HL-60 (cell line): ENCODE measurements at places on chromosomes 3 and 15.
A peak's percentile ranks its signal among the peaks of the same experiment; 100 is the strongest.

- no peak for DNase-seq
Observed at GRCh38 chr3:76024640-76025039, 239.3 kb upstream of the ZNF717 start.

GRCh38 chr3:100437721-100438622, 36.6 kb downstream of the LNP1 start:
- no peak for DNase-seq

DNA sequence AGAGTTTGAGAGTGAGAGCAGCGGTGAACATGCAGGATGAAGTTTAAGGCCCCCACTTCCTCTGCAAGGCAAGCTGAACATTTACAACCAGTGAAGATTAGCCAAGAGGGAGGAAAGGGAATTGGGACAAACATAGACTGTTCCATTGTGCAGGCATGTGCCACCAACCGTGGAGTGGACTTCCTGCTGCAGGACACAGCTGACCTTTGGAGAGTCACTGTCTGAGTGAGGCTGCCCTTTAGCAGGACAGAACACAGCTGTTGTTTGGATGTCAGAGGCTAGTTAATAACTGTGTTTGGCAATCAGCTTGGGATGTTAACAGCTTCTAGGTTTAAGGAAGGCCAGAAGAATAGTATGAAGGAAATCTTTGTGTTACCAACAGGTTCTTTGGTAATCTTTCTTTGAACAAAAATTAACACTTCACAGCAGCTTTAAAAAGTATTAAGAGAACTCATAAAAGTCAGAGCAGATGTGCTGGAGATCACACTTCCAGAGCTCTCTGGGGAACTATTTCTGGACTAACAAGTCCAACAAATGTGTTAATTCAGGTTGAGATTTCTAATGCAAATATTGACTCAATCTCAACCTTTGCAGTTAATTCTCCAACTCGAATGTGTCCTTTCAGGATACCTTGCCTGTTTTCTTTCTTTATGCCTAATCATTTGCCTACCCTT, 31.4 kb downstream of the CTDSPL start:
- no peak for DNase-seq

DNA sequence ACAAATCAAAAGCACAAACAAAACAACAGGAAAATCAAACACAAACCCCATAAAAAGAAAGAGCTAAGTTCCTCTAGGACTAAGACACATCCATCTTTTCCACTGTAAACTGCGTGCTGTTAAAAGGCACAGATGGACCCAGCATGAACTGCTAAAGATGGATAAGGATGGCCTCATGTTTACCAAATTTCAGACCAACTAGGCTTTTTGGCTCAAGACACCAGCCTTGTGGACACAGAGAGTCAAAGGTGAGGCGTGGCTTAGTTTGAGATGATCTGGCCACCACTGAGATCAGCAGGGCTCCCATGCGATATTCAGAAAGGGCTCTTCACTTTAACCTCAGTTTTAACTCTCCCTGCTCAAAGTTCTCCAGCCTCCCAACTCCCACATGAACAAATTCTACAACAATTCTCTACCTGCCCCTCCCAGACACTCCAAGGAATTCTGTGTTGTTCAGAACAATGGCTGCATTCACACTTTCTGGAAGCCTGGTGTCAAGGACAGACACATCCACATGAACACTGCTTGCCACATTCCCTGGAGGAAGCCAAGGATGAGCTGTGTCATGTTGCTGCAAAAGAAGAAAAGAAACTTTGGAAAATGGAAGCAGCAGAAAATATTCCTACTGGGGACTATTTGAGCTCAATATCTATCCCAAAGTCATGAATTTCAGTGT, 198.4 kb upstream of the LRRN1 start:
- no peak for DNase-seq

DNA sequence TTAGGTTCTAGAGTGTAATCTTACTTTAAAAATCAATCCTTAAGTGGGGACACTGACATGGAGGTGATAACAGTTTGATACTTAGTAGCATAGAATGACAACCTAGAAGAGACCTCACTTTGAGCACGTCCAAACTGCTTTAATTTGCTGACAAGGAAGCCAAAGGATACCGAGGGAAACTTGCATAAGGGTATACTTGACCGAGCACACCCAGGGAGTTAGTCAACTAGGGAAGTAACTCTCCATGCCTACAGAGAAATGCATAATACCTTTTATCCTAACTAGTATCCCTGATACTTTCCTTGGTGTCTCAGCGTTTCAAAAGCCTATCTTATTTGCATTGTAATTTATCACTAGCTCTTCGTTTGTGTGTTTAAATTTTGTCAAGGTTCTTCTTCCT, 5.5 kb upstream of the TPRG1 start:
- DNase-seq, result no peak

DNA sequence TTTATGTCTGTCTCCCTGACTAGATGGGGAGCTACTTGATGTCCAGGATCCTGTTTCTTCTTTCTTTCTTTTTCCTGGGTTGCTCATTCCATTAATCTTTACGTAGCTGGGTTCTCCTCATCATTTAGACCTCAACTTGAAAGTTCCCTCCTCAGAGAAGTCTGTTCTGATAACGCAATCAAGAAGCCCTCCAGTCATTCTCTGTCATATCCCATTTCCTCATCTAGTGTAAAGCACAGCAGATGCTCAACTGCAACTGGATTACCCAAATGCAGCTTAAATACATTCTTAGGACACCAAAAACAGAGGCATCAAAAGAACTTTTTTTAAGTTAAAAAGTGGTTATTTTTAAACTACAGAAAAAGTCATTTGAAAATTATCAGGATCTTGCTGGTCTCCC, 51.7 kb upstream of the ST3GAL6 start:
- no peak for DNase-seq

DNA sequence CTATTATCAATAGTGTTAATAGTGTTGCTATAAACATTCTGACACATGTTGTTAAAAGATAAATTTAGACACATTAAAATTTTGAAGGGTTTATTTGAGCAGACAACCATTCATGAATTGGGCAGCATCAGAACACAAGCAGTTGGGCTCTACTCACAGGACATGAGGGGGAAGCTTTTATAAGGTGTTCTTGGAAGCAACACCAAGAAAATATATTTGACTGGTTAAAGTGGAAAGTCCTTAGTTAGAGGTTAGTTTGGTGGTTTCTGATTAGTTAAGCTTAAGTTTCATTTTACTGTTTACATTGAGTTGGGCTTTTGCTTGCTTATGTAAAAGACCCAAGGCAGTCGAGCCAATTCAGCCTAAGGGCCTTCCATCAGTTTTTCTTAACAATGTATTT, 220.7 kb downstream of the CD47 start:
- DNase-seq, result no peak

DNA sequence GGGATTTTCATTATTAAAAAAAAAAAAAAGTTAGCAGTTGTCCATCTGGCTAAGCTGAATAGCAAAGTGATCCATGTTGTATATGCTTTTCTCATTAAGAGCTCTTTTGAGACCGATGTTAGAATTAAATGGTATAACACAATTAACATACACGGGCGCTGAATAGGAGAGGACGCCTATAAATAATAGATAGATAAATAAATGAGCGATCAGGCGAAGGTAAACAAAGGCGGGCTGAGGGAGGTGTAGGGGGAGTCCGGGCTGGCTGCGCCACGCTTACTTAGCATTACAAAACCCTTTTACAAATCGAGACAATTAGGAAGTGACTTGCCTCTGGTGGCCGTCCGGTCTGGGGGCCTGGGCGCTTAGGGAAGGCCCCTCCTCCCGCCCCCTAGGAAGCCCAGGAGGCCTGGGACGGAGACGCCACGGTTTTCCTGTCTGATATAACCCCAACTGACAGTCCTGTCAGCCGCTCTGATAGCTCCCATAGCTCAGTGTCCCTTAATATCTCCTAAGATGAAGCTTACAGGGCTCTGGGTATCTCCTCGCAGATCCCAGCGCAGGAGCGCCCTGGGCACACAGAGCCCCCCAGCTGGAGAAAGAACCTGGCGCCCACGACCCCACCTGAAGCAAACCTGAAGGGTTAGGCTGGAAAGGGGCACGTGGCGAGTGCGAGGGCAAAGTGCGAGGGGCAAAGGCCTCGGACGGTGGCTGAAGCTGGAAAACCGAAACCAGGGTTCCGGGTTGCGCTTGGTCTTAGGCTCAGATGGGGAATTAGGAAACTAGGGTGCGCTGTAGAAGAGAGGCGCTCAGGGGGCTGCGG, 3.6 kb downstream of the SOX14 start:
- DNase-seq, result no peak

- no peak for DNase-seq
Observed at GRCh38 chr15:63783441-63783840, 50.3 kb downstream of the HERC1 start.

DNA sequence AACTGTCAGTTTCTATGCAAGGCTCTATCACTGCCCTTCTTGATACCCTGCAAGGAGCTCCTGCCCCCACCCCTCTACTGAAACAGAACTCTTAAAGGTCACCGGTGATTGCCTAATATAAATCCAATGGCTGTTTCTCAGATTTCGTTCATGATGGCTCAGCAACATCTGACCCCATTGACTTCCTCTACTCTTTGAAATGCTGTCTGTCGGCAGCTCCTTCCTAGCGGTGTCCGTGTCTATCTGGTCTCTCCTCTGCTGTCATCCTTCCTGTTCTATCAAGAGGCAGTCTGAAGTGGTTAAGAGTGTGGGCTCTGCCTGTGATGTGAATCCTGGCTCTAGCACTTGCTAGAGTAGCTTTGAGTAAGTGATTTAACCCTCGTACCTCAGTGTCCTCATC, 5.5 kb downstream of the TMEM266 start:
- peak; percentile 39 for DNase-seq

DNA sequence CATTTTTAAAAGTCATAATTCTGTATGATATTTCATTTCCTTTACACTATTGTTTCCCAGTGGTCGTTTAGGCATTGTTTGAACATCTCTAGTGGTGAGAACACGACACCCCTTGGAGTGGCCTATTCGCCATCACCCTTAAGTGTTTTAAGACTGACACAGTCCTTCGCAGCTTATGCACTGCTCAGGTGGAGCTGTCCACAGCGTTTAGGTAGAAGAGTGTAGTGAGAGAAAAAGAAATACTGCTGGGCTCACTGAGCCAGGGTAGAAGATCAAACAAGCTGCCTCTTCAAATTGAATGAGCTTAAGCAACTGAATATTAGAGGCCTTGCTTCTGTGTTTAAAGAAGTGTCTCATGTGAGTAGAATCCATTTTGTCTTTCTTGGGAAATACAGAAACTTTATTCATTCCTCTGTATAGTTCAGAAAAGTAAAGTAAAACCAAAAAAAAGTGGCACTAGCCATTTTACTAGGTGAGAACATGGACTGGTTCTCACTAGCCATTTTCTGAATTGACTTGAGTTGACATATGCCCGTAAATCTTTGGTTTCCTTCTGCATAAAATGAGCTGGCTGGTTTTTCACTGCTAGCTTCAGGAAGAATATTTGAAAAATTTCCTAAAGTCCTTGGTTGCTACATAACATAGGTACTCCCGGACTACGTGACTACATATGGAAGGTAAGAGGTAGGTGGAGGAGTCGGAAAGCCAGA, 155.9 kb downstream of the P3H2 start:
- DNase-seq, result no peak

- DNase-seq, result no peak
Observed at GRCh38 chr15:74203914-74204431, 1.4 kb upstream of the STRA6 start.

GRCh38 chr3:16375891-16376290, 110.9 kb downstream of the OXNAD1 start:
- no peak for DNase-seq

DNA sequence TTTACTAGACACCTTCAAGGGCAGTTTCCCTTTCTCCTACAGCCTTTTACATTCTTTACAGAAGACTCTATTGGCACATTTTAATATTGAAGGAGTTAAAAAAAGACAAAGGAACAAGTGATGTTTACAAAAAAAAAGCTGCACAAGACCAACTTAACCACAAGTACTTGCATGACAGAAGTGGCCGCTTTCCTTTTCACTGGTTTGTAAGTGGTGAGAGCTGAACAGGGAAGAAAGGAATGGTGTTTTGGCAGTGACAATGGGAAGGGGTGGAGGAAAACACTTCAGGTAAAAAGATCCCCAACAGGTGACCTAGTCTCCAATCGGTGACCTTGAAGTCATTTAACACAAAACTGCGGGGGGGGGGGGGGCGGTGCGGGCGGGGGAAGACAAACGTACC, 1.1 kb downstream of the WDR72 start:
- DNase-seq, result no peak

DNA sequence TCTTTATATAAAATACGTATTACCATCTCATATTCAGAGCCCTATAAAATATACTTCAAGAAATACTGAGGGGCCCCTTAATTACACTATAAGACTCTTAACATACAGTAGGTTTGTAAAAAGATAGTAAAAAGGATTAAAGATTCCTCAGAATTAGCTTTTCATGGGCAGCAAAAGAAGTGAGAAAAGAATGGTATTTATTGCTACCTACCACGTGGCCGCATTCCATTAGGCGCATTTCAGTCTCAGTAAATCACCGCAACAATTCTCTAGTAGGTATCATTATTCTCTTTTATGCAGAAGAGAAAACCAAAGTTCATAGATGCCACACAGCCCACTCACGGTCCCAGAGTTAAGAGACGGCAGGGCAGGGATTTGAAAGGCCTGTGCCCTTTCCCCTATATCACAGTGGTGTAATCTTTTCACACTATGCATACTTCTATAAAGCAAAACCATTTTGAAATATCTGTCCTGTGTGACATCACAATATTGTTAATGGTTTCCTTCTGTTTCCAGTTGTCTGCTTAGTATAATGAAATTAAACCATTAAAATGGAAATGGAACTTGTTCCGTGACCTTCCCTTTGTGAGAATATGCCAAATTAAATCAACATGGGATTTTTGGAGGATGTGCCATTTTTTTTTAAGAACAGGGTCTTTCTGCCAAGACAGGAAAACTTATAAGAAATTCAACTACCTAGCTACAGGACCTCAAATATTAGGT, 1072.2 kb downstream of the FHIT start:
- DNase-seq, result no peak

DNA sequence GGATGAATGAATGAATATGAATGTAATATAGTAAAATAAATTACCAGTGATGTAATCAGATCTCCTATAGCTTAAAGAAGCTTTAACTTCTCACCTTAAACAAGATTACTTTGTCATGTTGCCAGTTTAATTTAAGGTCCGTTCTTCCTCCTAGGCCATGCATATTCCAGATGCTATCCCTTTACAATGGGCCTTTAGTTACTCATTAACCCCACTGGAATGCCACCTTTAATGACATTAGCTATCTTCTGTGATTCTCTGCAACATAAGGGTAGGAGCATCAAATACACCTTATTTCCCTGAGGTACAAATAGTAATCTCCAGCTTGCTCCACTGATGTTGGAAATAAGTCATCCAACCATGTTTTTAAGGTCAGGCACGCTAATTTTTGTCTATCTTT, 63.0 kb upstream of the TIMP4 start:
- DNase-seq, result no peak

DNA sequence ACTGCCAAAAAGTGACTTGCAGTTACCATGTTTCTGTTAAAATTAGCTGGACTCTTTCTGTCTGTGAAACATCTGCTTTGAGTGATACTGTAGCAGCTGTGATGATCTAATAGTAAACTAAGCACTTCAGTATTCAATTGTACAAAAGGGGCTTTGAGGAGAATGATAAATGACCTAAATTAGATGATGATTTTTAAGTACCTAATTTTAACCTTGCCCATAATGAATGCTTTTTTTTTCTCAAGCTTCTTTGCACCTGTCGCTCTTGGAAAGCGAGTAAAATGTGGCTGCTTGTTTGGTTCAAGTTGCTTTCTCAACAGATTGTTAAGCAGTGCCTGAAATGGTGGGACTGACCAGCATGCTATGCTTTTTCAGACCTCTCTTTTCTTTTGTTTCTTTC, 752.3 kb downstream of the EPHA3 start:
- DNase-seq, result no peak

- no peak for DNase-seq
Observed at GRCh38 chr3:138933068-138933668, 13.8 kb downstream of the FOXL2 start.
